ENCODE measurements at places on chromosomes 2 and 18.

DNA sequence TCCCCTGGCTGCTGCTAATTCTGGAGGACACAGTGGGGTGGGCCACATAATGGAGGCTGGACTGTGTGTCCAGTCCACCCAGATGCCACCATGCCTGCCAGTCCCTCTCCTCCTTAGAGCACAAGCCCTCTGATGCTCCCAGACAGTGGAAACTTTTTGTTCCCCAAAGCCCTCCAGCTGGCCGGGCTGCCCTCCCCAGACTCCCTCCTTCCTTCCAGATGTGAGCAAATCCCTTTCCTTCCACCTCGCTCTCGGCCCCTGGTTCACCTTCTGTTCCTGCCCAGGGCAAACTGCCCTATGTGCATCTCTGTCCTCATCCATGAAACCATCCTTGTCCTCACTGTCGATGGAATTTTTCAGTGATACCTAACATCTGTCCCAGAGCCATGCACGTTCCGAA is 33.9 kb downstream of the LRRFIP1 start:
- no peak for DNase-seq

- no peak for DNase-seq
These were observed 29.2 kb upstream of the PELI1 start for GRCh38 chr2:64173156-64174135.

DNA sequence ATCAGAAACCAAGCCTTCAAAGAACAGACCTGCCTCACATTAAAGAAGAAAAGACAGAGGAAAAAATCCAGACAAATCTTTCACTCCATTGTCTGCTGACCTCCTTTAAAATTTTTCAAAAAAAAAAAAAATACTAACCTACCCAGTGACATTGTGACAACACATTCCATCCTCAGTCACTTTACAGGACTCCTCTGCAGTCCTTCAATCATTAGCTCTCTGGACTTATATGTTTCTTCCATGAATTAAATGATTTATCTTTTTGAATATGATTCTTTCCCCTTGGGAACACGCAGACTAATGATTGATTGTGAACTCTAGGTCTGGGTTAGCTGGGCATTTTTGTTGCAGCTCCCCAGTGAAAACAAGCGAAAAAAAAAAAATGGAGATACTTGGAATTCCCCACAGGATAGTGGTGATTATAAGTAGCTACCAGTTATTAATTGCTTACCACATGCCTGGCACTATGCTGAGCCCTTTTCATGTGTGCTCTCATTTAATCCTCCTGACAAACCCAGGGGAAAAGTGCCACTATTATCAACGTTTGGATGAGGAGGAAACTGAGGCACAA is 261.3 kb upstream of the NCKAP5 start:
- DNase-seq, result no peak

- DNase-seq, result no peak
These were observed at the start of gene HOXD4 for GRCh38 chr2:176151442-176152287. TSS of gene HOXD4 (plus strand) at chr2:176151550. CDS start at chr2:176151634, 84 bp downstream.

DNA sequence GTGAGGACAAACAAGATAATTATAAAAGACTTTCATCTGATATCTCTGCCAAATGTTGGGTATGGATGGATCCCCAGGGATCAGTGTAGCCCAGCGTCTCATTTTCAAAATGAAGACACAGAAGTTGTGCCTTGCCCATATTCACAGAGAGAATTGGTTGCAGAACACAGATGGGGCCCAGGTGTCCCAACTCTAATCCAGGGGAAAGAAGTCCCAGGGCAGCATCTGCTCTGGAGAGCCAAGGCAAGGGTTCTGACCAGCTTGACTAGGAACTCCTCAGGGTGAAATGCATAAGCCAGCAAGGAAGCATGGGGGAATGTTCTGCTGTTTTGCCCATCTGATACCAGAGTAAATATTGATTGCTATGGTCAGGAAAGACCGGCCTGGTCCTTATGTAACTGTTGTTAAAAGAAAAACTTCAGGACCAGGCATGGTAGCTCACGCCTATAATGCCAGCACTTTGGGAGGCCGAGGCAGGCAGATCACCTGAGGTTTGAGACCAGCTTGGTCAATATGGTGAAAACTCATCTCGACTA is 68.7 kb upstream of the CABLES1 start:
- no peak for DNase-seq

- no peak for DNase-seq
These were observed 45.2 kb downstream of the TMEM131 start for GRCh38 chr2:97950329-97951154.

DNA sequence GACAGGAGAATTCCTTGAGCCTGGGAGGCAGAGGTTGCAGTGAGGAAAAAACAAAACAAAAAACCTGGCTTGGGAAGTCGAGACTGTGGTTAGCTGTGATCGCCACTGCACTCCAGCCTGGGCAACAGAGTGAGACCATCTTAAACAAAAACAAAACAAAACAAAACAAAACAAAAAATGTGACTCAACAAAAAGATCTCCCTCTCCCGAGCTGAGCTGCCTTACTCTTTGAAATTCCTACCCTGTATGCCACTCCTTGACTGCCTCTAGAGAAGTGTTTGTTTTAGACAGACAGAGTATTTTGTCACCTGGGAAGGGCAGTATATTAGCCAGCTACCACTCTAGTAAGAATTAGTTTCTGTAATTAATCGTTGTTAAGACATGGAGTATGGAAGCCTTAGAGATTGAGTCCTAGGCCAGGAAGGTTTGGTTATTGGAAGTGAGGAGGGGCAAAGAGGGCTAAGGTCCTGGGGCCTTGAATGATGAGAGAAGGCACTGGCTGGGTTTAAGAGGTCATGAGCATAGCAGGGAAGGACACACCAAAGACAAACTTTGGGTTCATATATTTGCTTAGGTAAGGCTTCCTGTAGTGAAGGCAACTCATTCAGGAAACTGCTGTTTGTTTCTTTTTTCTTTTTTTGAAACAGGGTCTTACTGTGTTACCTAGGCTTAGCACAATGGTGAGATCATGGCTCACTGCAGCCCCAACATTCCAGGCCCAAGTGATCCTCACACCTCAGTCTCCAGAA is 56.0 kb downstream of the HAUS1 start:
- no peak for DNase-seq

DNA sequence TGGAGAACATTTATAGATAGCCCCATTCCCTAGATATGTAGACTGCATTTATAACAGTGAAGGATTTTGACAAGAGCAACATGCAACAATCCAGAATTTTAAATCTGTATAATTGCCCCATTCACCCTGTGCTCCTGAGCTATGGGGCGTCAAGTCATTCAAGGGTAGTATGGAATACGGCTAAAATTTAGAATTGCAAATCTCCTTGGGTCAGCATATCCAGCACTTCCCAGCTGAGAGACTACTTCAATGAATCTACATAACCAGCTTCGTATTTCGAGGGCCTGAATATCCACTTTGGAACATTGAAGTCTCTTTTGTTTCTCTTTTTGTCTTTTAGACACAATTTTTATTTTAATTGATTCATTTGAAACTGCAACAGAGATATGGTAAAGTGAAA is 28.4 kb upstream of the ACVR1C start:
- no peak for DNase-seq

DNA sequence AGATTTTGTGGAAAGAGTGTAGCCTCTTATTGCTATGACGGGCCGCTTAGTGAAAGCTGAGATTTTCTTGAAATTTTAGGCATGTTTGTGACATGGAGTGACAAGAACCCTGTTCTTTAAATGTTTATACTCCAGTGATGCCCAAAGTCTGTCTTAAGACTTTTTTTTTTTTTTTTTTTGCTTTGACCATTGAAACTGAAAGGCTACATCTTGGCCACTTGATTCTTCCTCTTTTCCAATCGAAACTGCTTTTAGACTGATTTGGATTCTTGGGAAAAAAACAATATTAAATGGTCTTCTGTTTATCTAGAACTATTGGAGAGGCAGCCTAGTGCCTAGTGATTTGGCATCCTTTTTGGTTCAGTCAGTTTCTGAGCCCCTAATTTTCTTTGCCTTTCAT is 2.4 kb upstream of the SLC8A1 start:
- DNase-seq, result no peak

DNA sequence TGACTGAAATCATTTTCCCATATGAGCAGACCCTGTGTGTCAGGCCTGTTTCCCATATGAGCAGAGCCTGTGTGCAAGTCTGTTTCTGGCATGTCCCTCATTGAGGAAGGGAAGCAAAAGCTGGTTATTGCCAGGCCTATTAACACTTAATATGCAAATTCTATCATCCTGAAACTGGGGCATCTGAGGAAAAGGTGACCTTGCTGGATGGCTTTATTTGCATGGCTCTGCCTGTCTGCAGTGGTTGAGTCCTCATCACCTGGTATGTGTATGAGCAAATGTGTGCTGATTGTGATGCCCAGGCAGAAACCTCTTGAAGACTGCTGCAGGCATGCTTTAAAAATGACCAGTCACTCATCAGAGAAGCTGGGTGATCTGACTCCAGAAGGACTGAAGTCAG is 31.2 kb downstream of the EIF4E2 start:
- peak; percentile 15 for DNase-seq

DNA sequence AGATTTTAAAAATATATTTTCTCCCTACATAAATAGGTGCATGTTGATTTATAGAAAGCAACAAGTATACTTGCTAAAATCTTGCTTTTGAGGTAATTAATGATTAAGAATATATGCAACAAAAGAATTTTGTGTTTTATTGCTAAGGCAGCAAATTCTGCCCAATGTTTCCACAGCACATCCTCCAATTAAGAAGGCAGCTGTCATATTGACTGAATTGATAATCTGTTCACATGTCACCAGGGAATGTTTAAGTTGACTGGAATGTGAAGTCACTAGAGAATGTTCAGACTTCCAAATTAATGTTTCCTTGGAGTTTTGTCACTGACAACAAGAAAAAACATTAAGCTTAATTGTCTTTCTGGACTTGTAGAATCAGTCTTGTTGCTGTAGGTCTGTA is 1602.7 kb upstream of the SLC39A10 start:
- no peak for DNase-seq

GRCh38 chr2:183964565-183964964 is 633.8 kb upstream of the ZNF804A start:
- no peak for DNase-seq

GRCh38 chr2:96175951-96176350 is 30.7 kb upstream of the DUSP2 start:
- no peak for DNase-seq

DNA sequence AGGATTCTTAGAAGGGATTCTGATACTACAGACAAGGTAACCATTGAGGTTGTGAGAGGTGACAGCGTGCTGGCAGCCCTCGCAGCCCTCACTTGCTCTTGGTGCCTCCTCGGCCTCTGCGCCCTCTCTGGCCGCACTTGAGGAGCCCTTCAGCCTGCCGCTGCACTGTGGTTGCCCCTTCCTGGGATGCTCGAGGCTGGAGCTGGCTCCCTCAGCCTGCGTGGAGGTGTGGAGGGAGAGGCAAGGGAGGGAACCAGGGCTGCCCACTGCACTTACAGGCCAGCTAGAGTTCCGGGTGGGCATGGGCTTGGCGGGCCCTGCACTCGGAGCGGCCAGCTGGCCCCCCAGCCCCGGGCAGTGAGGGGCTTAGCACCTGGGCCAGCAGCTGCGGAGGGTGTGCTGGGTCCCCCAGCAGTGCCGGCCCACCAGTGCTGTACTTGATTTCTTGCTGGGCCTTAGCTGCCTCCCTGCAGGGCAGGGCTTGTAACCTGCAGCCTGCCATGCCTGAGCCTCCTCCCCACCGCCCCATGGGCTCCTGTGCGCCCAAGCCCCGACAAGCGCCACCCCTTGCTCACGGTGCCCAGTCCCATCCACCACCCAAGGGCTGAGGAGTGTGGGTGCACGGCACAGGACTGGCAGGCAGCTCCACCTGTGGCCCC is 23.9 kb upstream of the RIT2 start:
- DNase-seq, result no peak

DNA sequence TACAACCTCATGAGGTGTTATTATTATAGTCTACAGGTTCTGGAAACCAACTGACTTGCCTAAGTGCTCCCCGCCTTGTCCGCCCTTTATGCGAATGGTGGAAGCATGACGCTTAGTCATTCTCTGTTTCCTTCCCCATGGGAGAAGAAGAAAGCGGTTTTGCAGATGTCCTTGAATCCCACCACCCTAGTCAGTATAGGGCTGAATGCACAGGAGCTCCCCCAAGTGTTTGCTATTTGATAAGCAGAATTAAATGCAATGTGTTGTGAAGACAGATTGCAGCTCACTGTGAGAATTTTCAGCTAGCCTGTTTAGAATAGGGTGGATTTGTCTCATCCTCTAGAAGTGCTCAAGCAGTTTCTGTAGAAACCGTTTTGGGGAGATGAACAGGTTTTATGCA is 652.0 kb downstream of the DCC start:
- DNase-seq, result no peak

DNA sequence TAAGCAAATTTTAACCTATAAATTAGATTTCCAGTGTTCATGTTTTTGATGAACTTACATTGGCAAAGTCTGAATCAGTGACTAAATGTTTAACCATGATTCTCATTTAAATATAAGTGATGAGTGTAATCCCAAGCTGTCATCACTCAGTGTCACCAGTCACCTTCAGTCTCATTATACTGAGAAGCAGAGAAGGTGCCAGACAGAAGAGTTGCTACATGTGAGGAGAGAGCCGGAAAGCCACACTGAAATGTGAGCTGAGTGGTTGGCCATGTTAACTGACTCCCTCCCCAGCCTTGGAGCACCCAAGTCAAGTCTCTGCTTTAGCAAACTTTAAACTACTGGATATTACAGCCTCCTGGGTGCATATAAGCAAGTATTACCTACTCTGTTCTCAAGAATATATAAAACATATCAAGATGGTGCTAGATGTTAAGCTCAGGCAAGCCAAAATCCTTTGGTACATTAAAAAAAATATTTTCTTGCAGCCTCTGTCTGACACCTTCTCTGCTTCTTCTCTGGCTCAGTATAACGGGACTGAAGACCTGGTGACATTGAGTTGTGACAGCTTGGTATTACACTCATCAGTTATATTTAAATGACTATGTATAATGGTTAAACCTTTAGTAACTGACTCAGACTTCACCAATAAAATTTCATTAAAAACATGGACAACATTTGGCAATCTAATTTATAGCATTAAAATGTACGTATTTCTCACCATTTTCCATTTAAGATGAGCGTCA is 75.8 kb upstream of the MAP3K20 start:
- DNase-seq, result no peak

GRCh38 chr2:72579591-72580180 is 246.1 kb downstream of the EXOC6B start:
- DNase-seq, result peak; percentile 1

DNA sequence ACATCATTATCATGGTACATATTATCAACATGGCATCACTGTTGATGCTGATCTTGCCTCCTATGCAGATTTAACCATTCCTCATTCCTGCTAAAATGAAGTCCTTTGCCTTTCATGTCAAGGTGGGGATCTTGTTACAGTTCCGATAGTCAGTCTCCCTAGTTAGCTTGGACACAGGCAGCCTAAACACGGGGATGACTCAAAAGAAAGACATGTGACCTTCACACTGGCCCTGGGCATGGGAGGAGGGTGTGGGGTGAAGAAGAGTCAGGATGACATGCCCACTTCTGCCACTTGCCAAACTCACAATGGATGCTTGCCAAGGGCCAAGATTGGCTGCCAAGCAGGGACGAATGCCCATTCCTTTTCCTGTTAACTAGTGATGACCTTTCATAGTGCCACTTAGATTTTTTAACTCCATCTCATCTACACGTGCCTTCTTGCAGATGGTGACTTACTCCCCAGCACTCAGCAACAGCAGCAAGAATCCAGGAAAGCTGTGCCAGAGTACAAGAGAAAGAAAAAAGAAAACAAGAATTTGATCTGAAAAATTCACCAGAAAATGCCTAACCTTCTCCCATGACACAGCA is 13.9 kb upstream of the SLC1A4 start:
- DNase-seq, result no peak

Data from GM19239 (cell line).